ENCODE measurements at places on chromosomes 3 and 15.

- no peak for DNase-seq
Observed at GRCh38 chr15:69377216-69377970, 36.8 kb upstream of the KIF23 start.

GRCh38 chr3:67781871-67782270, 127.5 kb upstream of the SUCLG2 start:
- DNase-seq: no peak

GRCh38 chr3:38337703-38338102, 8.9 kb upstream of the XYLB start:
- DNase-seq: no peak

DNA sequence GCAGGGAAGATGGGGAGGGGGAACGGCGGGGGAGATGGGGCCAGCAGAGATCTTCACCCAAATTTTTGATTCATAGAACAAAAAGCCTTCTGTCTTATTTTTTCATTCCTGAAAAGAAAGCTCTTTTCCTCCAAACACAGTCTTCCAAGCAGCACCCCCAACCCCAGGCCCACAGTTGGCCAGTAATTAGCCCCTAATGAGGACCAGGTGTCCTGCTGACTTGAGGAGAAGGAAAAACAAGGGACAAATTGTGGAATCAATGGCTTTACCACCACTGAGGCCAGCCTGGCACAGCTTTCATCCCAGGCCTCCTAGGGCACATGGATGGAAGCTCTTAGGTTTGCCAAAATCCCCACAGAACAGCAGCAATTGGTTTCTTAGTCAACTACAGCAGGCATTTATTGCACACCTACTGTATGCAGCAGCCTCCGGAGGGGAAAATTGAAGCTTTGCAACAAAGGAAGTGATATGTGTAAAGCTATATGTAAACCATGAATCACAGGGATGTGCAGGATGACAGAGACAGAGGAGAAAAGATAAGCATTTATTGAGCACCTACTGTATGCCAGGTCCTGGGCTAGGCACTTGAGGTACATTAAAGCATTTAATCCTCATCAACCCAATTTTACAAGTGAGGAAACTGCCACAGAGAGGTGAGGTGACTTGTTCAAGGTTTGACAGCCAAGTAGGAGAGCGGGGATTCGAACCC, 199.5 kb downstream of the TBC1D2B start:
- DNase-seq: no peak

GRCh38 chr15:74430510-74430951, 3.2 kb downstream of the SEMA7A start:
- DNase-seq: no peak

DNA sequence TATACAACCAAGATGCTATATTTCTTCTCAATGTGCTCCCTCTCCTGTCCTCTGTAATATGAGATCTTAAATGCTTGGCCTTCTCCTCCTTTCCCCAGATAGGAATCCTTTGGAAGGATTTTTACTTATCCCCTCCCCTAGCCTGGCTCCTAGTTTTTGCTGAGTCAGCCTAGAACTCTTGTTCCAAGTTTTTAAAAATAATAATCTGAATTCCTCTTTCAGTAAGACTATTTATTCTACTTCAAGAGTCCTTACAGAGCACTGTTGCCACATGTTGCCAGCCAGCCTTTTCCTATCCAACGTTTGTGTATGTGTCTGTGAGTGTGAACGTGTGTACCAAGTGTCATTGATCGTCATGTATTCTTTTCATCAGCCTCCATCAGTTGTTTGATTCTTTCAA, 11.0 kb upstream of the KCNMB2 start:
- no peak for DNase-seq

- peak; percentile 45 for DNase-seq
Observed at GRCh38 chr15:71443538-71443937, 328.3 kb downstream of the THSD4 start.

GRCh38 chr3:112391648-112392047, 58.7 kb downstream of the CD200 start:
- no peak for DNase-seq

GRCh38 chr3:79761441-79761840, 6.4 kb downstream of the ROBO1 start:
- DNase-seq: no peak

DNA sequence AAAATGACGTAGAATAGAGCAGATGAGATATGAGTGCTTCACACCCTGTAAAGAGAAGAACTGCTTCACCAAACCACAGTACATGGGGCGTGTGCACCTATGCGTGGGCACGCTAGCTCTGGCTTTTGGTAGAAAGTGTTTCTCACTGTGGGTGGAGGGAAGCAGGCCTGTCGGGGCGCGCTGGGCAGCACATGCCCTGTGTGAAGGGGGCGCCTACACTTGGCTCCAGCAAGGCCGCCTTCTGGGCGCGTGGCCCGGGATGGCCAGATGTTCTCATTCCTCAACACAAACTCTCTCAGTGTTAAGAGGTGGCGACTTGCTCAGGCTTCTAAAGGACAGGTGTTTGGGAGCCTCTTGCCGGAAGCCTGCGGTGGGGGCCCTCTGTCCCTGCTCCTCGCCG, 90.0 kb downstream of the FBLN2 start:
- no peak for DNase-seq

- DNase-seq: no peak
Observed at GRCh38 chr3:176078906-176079305, 1118.4 kb downstream of the TBL1XR1 start.

DNA sequence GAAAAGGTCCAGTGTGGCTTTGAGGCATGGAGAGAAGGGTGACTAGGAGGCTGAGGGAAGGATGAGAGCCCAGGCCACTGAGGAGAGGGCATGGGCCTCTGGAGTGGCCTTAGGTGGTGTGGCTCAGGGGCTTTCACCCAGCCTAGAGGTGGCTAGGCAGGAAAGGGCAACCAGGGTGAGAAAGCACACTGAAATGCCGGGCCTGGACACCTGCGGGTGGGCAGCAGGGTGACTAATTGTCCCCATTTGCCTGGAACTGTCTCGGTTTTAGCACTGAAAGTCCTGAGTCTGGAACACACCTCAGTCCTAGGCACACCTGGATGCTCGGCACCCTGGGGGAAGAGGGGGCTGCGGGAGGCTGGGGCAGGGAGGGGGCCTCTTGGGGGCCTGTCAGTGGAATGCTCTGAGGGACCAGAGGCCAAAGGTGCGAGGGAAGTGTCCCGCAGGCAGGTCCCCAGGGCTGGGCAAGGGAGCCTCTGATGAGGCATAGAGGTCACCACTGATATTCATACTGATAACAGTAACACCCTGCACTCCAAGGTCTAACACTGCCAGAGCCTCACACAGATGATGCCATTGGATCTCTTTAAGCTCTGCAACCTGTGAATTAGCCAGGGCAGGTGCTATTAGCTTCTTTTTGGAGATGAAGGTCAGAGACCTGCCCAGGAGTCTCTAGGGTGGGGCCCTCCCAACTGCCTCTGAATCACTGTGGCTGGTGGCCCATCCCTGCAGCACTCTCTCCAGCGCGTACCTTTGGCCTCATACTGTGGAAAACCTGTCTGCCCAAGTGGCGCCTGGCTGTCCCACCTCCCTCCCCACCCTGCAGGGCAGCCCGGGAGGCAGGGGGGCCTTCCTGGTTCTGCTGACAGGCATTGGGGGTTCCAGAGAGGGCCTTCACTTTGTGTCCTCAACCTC, 3.0 kb upstream of the PHGR1 start:
- DNase-seq: no peak

DNA sequence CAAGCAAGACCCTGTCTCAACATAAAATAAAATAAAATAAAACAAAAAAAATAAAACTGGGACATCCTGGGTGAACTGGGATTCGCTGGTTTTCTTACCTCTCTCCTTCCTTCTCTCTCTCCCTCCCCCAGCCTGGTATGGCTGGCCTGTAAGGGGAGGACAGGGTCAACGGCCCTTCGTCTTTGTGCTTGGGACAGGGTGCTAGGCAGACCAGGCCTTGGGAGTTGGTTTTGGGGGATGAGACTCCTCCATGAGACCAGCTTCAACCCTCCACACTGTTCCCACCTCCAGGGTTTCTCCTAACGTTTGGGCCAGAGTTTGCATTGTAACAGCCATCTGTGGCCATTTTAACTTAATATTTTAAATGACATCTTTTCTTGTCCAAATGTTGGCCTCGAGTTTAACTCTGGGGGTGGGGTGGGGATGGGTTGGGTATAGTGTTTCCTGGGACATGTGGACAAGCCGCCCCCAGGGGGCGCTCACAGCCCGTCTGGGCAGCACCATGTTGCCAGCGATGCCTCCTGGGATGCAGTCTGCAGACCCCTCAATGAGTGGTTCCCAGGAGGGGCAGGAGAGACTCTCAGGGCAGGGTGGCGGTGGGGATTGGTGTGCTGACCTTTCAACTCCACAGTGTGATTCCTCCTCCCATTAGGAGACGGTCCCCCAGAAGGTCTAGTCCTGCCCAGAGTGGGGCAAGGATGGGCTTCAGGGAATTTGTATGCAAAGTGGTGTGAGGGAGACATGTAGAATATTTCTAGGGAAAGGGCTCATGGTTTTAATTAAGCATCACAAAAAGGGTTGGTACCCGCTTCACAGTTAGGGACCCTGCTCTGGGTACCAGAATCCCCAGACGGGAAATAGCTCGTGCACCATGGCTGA, 37.7 kb upstream of the LCTL start:
- peak; percentile 82 for DNase-seq

DNA sequence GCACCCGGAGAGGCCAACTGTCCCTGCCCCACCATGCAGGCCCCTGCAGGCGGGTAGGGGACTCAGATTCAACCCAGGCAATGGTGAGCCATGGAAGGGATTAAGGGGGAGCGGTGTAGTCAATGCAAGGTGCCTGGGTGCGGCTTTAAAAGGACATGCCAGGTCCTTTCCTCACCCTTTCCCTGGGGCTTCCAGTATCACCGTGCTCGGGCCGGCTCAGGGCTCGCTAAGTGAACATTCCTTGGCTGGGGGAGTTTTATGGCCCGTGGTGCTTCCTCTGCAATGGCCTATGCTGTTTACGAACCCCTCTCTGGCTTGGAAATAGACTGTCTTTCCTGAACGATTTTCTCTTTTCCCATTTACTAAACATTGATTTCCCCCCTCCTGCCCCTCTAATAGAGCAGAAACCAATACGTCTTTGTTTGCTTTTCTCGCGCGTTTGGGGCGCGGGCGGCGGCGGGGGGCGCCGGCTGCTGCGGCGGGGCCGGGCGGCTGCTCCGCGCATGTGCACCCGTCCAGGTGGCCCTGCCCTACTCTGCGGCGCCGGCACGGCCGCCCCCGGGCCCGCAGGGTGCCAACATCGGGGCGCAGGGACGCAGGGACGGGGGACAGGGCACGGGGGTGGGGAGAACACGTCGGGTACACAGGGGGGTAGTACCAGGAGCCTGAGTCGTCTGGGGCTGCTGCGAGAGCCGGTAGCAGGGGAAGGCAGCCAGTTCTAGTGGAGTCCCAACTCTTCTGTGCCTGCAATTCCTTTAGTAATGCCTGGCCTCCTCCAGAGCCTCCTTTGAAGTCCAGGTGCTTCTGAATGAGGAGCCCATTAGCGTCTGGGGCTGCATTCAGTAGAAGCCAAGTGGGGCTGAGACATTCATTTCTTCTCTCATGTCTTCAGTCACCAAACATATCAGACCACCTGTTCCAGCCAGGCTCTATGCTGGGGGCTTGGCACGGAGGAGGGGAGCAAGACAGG, 26.9 kb upstream of the CACNA2D2 start:
- DNase-seq: no peak

DNA sequence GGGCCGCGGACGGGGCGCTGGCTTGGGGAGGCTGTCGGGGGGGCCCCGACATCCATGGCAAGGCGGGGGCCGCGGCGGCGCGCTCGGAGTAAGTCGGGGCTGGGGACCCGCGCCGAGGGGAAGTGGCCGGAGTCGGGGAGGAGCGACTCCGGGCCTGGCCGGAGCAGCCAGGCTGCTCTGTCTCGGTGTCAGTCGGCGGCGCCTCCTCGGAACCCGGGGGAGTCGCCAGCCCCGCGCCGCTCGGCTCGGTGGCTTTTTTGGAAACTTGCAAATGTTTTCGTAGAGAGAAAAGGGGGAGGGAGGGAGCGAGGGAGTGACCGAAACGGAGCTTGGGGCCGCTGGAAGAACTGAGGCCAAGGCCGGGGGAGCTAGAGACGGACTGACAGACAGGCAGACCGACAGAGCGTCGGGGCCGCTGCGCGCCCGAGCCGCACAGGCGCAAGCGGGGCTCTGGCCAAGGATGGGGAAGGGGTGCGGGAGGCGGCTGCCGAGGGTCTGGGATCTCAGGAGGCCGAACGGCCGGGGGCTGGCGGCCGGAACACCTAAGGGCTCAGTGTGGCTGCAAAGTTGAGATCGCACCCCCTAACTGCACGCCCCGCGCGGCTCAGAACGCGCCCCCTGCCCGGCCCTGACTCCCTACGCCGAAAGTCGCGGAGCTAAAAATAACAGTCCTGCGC, 5.0 kb downstream of the PTH1R start:
- peak; percentile 17 for DNase-seq

DNA sequence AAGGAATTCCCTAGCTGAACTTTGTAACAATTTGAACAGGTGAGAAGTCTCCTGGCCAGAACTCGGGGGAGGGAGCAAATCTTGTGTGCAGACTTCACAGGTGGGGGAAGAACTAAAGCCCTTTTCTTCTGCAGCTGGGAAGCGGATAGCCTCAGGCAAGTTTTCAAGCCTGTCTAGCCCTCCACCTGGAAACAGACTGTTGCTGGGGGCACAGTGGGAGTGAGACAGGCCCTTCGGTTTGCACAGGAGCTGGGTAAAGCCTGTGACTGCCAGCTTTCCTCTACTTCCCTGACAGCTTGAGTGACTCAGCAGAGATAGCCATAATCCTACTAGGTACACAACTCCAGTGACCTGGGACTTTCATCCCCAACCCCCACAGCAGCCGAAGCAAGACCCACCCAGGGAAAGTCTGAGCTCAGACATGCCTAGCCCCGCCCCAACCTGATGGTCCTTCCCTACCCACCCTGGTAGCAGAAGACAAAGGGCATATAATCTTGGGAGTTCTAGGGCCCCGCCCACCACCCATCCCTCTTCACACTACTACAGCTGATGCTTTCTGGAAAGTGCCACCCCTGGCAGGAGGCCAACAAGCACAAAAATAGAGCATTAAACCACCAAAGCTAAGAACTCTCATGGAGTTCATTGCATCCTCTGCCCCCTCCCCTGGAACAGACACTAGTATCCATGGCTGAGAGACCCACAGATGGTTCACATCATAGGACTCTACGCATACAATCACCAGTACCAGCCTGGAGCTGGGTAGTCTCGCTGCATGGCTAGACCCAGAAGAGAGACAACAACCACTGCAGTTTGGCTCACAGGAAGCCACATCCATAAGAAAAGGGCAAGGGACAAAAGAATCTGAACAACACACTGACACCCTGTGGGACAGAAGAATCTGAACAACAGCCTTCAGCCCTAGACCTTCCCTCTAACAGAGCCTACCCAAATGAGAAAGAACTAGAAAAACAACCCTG, 479.0 kb downstream of the RAP2B start:
- no peak for DNase-seq

DNA sequence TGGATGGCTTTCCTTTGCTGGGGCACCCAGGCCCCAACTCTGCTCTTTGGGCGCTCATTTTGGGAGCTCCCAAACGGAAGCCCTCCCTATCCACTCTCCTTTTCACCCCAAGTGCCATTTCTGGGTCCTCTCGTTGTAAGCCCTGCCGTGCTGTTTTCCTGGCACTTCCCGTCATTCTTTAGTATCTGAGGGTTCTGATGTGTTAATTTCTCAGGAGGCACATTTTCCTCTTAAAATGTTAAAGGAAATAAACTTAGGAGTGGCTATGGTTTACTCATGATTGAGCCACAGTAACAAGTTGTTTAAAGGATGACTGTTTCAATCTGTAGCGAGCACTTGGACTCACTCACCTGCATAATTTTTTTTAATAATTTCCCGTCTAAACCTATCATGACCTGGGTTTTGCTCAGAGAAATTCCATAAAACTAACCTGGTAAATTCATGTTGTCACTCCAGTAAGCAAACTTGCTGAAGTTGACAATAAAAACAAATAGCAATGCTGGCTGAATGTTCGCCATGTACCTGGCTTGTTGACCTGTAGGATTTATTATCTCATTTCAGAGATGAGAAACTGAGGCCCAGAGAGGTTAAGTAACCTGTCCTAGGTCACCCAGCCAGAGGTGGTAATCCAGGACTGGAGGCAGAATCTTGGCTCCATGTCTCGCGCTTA, 10.6 kb downstream of the ALDH1A3 start:
- DNase-seq: no peak

All from natural killer cell (primary cell).